Central memory CD4-positive, alpha-beta T cell (primary cell): ENCODE measurements at places on chromosomes 3 and 15.

- DNase-seq = no peak
These were observed 38.2 kb upstream of the GYG1 start for GRCh38 chr3:148953094-148953493.

GRCh38 chr3:133676336-133677118 is 14.8 kb upstream of the TOPBP1 start:
- no peak for DNase-seq

- no peak for DNase-seq
These were observed 400.0 kb downstream of the FOXP1 start for GRCh38 chr3:71183549-71183948.

DNA sequence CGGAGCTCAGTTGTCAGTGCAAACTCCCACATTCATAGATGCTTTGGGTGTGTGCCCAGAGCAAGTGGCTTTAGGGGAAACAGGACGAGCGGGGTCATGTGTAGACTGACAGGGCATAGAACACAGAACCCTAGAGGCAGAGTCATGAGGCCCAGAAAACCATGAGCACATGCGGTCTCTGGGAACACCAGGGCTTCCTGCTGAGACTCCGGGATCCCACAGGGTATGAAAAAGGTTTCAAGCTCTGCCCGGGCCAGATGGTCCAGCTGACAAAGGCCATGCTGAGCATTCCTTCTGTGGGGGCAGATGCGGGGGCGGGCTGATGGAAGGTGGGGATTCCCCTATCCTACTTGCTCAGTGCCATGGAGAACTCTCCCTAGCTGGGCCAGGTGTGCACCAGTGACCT is 44.8 kb downstream of the ROPN1B start:
- no peak for DNase-seq

DNA sequence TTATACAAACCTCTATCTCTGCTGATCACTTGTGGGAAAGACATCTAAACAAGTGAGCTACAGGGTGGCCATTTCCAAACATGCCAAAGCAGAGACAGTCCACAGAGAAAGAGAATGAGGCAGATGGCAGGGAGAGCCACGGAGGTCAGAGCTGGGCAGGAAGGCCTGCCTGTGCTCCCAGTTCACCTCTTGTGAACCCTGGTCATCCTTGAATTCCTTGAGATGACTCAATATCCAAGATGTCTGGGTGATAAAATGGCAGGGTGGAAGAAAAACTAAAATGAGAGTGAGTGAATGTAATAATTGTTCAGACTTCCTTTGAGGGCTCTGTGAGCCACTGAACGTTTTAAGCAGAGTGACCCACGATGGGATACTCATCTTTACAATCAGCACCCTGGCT is 104.8 kb downstream of the PLCH1 start:
- no peak for DNase-seq

GRCh38 chr3:63791974-63792373 is 27.1 kb upstream of the C3orf49 start:
- no peak for DNase-seq

DNA sequence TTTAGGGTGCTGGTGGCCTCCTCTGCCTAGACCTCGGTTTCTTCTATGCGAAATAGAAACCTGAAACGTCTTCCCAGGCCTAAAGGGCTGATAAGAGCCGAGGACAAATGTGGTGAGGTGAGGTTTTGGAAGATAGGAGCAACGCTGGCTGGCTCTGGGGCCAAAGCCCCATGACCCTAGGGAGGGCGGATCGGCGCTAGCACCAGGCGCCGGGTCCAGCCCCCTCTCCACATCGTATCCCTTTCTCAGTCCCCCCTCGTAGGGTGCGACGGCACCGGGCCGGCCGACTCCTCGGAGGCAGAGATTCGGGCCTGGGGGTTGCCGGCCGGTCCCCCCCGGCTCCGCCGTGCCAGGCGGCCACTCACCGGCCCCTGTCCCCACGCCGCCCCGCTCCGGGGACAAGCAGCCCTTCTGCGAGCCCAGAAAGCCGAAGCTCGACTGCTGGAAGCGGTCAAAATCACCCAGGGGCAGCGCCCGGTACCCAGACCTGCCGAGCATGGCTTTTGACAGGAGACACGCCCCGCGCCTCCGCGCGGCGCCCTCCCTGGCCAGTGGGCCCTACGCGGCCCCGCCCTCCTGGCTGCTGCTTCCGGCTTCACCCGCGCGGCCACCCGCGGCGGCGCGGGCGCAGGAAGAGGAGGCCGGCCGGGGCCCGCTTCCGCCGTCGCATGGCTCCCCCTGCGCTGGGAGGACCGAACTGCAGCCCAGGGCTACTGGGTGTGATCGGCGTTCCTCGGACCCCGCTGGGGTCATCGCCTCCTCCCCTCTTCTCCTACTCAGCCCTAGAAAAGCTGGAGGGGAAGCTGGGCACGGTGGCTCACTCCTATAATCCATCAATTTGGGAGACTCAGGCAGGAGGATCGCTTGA is at the start of gene STOML1:
Gene STOML1 (minus strand): TSS at position 570 of the 868 bp plus-strand sequence. CDS start 72 bp downstream, at position 498.
- DNase-seq = peak; percentile 90

DNA sequence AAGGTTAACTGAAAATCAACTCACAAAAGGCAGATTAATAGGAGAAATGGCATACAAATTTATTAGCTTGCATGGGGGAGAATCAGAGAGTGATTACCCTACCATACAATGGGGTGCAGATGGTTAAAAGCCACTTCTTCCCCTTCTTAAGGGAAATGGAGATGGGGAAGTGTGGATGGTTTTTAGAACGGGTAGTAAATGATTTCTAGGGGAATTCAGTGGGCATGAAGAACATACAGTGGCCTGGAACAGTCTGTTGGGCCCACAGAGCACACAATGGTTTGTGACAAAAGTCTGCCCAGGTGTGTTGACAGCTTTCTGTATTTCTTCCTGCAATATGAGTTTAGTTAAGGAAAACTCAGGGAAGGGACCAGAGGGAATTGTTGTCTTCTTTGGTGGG is 61.0 kb downstream of the C3orf80 start:
- DNase-seq = no peak

DNA sequence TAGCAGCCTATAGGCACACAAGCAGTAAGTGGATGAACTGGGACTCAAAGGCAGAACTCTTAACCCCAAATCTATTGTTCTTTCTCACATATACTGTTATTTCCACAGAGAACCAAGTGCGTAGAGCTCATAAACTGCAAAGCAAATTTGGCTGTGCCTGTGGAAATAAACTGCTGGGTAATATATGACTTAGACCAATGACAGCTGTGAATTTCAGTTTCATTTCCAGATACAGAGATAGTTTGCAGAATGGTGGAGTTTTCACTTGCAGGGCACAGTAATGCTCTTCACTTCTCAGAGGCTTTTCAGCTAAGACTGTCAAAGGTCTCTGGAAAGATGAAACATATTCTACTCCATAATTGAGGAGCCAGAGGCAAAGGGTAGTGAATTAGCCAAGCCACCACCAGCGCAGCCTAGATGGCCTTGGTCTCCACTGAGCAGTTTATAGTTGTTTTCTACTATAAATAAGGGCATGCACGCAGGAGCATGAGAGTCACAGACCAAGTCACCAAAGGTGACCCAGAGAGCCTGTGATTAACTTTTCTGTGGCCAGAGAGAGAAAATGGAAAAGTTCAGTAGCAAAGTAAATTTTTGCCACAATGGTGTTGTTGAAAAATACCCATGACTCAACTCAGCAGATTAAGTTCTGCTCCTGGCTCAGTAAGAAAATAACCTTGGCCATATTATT is 180.7 kb upstream of the GRM7 start:
- no peak for DNase-seq

- DNase-seq = no peak
These were observed 171.5 kb downstream of the LRTM1 start for GRCh38 chr3:54756330-54756731.

- DNase-seq = no peak
These were observed 13.0 kb upstream of the AMOTL2 start for GRCh38 chr3:134387293-134387692.

- no peak for DNase-seq
These were observed 21.8 kb upstream of the CLDN16 start for GRCh38 chr3:190366133-190366532.
